Stimulated activated CD8-positive, alpha-beta memory T cell treated with anti-CD3 and anti-CD28 coated beads, Interleukin-7, amount 100 ng/mL, for 1 hour (primary cell): ENCODE measurements at places on chromosomes 4 and X.

DNA sequence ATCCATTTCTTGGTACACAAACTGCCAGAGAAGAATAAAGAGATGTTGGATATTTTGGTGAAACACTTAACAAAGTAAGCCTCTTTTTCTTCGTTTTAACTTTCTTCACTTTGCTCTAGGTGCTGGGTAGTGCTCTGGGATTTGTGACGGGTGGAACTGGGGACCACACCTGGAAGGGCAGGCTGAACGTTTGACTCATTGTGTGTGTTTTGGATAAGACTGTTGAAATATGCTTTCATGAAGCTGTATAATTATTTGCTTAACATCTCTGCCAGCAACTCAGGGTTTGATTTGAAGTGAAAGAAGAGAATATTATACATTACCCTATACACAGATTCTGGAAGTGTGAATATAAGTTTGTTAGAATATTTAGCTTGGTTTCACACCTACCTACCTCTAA lies 233.2 kb downstream of the ARHGAP10 start:
- DNase-seq: no peak

DNA sequence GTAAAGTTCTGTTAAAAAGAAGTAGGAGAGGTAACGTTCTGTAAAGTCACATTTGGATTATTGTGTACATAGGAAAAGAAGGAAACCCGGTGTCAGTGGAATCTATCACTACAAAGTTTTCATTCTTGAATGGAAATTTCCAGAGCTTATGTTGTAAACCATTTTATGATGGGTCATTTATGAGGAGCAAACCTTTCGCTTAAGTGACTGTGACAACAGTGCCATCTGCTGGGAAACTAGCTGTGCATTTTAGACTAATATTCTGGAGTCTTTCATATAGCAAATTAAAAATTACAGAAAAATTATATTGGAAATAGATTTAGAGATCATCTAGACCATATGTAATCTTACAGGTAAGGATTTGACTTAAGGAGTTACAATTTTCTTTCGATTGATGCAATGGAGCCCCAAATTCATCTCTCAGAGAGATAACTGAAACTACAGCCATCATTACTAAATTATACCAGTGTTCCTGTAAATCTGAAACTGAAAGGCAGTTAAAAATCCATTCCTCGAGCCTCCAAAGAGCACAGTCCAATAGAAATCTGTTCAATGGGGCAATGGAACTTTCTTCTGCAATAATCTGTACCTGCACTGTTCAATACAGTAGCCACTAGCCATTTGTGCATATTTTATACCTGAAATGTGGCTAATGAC lies 26.9 kb downstream of the ASB9 start:
- DNase-seq: no peak

GRCh38 chr4:26220696-26221095 lies 100.1 kb upstream of the RBPJ start:
- no peak for DNase-seq

- DNase-seq: no peak
Observed at GRCh38 chr4:138833974-138834373, 181.6 kb upstream of the NOCT start.

DNA sequence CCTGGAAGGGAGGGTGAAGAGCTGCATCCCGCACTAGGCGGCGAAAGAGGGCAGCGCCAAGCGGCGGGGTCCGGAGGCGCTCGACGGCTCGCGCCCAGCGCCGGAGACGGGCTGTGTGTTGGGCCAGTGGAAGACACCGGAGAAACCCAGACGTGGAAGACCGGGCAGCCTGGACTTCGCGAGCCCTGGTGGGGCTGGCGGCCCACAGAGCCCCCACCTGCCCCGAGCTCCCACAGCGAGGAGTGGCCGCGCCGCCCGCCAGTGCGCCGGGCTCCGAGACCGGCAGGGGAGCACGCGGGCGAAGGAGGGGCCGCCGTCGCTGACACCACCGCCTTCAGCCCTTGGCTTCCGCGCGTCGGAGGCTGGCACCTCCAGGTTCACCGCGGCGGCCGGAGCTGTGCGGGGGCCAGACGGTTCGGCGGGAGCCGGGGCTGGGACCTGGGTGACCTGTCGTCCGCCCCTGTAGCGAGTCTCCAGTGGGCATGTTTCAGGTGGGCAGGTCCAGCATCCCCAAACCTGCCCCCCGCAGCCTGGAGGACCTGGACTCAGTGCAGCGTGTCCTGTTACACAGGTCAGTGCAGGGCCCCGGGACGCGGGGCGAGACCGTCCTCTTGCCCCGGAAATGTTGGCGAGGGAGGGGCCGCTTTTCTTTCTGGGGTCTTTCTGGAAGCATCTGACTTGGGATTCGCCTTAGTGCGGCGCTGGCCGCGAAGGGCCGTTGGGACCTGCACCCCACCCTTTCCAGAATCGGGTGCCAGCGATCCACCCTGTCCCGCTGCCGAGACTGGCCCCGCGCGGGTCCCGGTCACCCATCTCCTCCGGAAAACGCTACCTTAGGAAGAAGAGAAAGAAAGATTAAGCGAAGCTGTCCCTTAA lies 9.6 kb upstream of the INTU start:
- DNase-seq: no peak

DNA sequence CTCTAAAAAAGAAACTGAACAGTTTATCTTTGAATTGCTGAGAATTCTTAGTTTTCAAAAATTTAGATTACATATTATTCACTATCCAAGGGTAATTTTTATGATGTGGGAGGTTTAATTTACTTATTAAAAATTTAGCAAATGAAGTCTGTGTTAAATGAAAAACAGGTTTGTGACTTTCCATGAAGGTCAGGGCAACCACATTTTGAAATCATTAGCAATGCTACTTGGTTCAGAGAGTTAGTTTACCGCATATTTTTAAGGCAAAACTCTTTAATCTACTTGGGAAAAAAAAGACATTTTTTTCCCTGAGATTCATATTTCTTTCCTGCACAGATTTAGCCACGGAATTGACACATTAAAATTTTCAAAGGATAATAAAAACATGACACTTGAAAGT lies 37.3 kb upstream of the PRSS12 start:
- no peak for DNase-seq

- no peak for DNase-seq
Observed at GRCh38 chrX:112664924-112665323, 14.8 kb downstream of the LHFPL1 start.

DNA sequence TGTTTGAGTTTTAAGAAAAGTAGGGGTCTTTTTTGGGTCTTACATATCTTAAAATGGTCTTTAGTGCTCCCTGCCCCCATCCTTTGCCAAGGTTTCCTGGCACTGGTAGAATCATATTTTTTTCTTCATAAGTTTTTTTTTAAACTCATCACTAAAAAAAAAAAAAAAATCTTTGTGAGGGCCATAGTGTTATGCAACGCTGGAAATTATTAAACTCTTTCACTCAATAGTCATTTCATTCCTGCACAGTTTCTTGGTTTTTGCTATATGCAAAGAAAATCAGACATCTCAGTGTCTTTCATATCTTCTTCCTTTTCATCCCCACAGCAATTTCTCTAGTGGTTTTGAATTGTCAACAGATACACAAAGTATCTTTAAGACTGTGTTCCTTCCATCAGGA lies 95.6 kb downstream of the TMA16 start:
- DNase-seq: no peak

- no peak for DNase-seq
Observed at GRCh38 chr4:95761426-95761825, 78.5 kb upstream of the PDHA2 start.
